Bronchus fibroblast of lung (primary cell): ENCODE measurements at places on chromosomes 4 and X. TPM values are rescaled to one million over a fixed set of nuclear protein-coding genes. Genes with fewer than 3 reads are reported as not detected.

FAM47E gene
- 0.15 and 0.17 TPM in 2 replicates for total RNA-seq

JAKMIP1 gene
- not detected in 2 replicates for total RNA-seq

CD38 gene
- total RNA-seq, result under 0.01 TPM in 1 of 2 replicates, not detected in the other

ADH1B gene
- 2.9 and 5.2 TPM in 2 replicates for total RNA-seq

SRPK3 gene
- total RNA-seq, result 0.59 and 0.84 TPM in 2 replicates

TNIP2 gene
- 51.1 and 53.1 TPM in 2 replicates for total RNA-seq

AFAP1 gene
- total RNA-seq, result 29.0 and 32.6 TPM in 2 replicates

PDHA1 gene
- 38.5 and 50.7 TPM in 2 replicates for total RNA-seq

SOX3 gene
- 0.15 and 0.67 TPM in 2 replicates for total RNA-seq

SLC9A7 gene
- 13.1 and 17.2 TPM in 2 replicates for total RNA-seq

TRIM61 gene
- 0.67 and 1.0 TPM in 2 replicates for total RNA-seq

OTUD5 gene
- 37.0 and 38.7 TPM in 2 replicates for total RNA-seq

TENM3 gene
- 18.9 and 26.4 TPM in 2 replicates for total RNA-seq

PRKG2 gene
- 1.0 and 2.2 TPM in 2 replicates for total RNA-seq

GLRA3 gene
- not detected in 2 replicates for total RNA-seq

MYL5 gene
- total RNA-seq, result 0.59 and 4.0 TPM in 2 replicates

PNMA6F gene
- not detected in 2 replicates for total RNA-seq

CYSLTR1 gene
- total RNA-seq, result not detected in 2 replicates

IGSF1 gene
- total RNA-seq, result under 0.01 TPM in 1 of 2 replicates, not detected in the other

XK gene
- 0.15 and 0.17 TPM in 2 replicates for total RNA-seq

RBMX2 gene
- total RNA-seq, result 17.4 and 18.0 TPM in 2 replicates

TEX13B gene
- total RNA-seq, result not detected in 2 replicates

FAT1 gene
- 58.8 and 59.9 TPM in 2 replicates for total RNA-seq

RIPPLY1 gene
- total RNA-seq, result not detected in 2 replicates

RNF212 gene
- total RNA-seq, result 0.30 and 0.34 TPM in 2 replicates

P2RY4 gene
- 0.15 TPM in 1 of 2 replicates, not detected in the other for total RNA-seq

ALB gene
- total RNA-seq, result 0.34 TPM in 1 of 2 replicates, not detected in the other

SRPX2 gene
- 20.8 and 32.4 TPM in 2 replicates for total RNA-seq

GJB1 gene
- total RNA-seq, result not detected in 2 replicates

MAP7D2 gene
- 0.15 and 1.7 TPM in 2 replicates for total RNA-seq

PALLD gene
- 41.6 and 51.1 TPM in 2 replicates for total RNA-seq

AP1AR gene
- 8.8 and 10.4 TPM in 2 replicates for total RNA-seq

CXCL11 gene
- total RNA-seq, result not detected in 2 replicates

CXorf49 gene
- total RNA-seq, result not detected in 2 replicates

ARMCX5 gene
- total RNA-seq, result 11.6 and 14.5 TPM in 2 replicates

ATP1B4 gene
- total RNA-seq, result not detected in 2 replicates

MID1 gene
- total RNA-seq, result 14.6 and 16.8 TPM in 2 replicates

PAGE1 gene
- not detected in 2 replicates for total RNA-seq

H2BW2 gene
- not detected in 2 replicates for total RNA-seq

SLC49A3 gene
- 2.1 and 2.5 TPM in 2 replicates for total RNA-seq

FAM9B gene
- total RNA-seq, result not detected in 2 replicates

CCSER1 gene
- not detected in 2 replicates for total RNA-seq

EDA gene
- 0.30 and 0.34 TPM in 2 replicates for total RNA-seq

AMOT gene
- 5.0 and 6.1 TPM in 2 replicates for total RNA-seq

SCD5 gene
- 4.0 and 4.9 TPM in 2 replicates for total RNA-seq

SLC6A14 gene
- total RNA-seq, result not detected in 2 replicates
